ENCODE measurements at places on chromosomes 3 and 15.

DNA sequence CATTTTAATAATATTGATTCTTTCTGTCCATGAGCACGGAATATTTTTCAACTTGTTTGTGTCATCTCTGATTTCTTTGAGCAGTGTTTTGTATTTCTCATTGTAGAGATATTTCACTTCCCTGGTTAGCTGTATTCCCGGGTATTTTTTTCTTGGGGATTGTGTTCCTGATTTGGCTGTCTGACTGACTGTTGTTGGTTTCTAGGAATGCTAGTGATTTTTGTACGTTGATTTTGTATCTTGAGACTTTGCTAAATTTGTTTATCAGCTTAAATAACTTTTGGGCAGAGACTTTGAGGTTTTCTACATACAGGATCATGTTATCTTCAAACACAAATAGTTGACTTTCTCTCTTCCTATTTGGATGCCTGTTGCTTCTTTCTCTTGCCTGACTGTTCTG lies 418.8 kb upstream of the ALCAM start:
- no peak overlapping the region for H3K27ac ChIP-seq
- H3K27me3 ChIP-seq = no peaks in the 10 kb centered on the region
- H3K36me3 ChIP-seq = no peaks in the 10 kb centered on the region
- no peak overlapping the region for H3K4me3 ChIP-seq

DNA sequence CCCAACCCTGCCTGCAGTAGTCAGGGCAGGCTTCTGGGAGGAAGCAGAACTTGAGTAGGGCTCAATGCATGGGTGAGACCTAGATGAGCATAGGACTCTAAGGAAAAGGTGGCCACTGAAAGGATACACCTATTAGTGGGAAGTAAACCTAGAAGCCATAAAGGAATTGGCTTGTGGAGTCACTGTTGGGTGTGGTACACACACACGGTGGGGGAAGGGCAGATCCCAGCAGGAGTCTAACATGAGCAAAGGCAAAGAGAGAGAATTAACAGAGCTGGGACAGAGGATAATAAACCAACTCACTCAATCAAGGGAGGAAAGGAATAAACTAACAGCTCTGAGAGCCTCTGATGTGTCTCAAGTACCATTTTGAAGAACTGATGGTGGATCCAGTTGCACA lies 23.1 kb downstream of the DAPK2 start:
- no peaks in the 10 kb centered on the region for H3K27me3 ChIP-seq
- H3K36me3 ChIP-seq = no peaks in the 10 kb centered on the region
- no peak overlapping the region for H3K27ac ChIP-seq
- H3K4me1 ChIP-seq = peaks cover 5% of the 10 kb centered on the region
- no peak overlapping the region for H3K4me3 ChIP-seq
- DNase-seq = no peak

- H3K27me3 ChIP-seq = no peaks in the 10 kb centered on the region
- peaks cover 26% of the 10 kb centered on the region for H3K4me1 ChIP-seq
- no peak overlapping the region for H3K4me3 ChIP-seq
- DNase-seq = no peak
- no peak overlapping the region for H3K27ac ChIP-seq
Measured at GRCh38 chr3:114624047-114624445, 330.2 kb downstream of the TIGIT start.

DNA sequence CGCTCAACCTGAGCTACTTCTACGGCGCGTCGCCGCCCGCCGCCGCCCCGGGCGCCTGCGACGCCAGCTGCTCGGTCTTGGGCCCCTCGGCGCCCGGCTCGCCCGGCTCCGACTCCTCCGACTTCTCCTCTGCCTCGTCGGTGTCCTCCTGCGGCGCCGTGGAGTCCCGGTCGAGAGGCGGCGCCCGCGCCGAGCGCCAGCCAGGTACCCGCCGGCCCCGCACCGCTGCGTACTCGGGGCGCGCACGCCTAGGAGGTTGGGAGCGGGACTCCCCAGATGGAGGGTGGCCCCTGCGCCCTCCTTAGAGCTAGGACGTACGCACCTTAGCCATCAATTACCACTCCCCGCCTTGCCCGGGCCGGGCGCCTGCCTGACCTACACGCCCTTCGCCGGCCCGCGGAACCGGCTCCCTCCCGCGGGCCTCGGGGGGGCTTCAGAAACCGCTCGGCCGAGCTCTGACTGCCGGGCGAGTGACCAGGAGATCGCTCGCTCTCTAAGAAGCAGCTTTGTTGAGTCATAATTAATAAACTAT lies 466 bp downstream of the NFKBIZ start:
- peaks cover 51% of the 10 kb centered on the region for H3K36me3 ChIP-seq
- peak overlapping the region; percentile 97 for H3K4me3 ChIP-seq
- no peaks in the 10 kb centered on the region for H3K27me3 ChIP-seq
- peak; percentile 75 for DNase-seq
- H3K27ac ChIP-seq = peak overlapping the region; percentile 99
- H3K4me1 ChIP-seq = peaks cover 56% of the 10 kb centered on the region

DNA sequence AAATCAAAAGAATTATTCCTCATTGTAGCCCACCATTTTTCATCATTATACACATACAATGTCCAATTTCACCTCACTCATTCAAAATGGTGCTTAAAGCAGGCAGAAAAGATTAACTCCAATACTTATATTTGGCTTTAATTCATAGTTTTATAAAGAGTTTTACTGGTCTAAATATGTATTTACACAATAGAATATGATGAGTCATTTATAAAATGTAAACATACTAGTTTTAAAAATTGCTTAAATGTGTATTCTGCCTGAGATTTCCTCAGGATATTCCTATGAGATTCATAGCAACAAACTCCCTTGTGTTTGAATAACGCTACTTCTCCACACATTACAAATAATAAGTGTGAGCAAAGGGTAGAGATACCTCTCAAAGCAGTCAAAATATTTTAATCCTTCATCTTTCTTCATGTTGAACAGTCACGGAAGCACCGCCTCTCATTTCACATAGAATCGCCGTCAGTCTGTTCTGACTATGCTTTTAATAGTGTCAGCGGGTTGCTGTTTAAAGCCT lies 75.7 kb upstream of the GBE1 start:
- H3K4me1 ChIP-seq = no peaks in the 10 kb centered on the region

DNA sequence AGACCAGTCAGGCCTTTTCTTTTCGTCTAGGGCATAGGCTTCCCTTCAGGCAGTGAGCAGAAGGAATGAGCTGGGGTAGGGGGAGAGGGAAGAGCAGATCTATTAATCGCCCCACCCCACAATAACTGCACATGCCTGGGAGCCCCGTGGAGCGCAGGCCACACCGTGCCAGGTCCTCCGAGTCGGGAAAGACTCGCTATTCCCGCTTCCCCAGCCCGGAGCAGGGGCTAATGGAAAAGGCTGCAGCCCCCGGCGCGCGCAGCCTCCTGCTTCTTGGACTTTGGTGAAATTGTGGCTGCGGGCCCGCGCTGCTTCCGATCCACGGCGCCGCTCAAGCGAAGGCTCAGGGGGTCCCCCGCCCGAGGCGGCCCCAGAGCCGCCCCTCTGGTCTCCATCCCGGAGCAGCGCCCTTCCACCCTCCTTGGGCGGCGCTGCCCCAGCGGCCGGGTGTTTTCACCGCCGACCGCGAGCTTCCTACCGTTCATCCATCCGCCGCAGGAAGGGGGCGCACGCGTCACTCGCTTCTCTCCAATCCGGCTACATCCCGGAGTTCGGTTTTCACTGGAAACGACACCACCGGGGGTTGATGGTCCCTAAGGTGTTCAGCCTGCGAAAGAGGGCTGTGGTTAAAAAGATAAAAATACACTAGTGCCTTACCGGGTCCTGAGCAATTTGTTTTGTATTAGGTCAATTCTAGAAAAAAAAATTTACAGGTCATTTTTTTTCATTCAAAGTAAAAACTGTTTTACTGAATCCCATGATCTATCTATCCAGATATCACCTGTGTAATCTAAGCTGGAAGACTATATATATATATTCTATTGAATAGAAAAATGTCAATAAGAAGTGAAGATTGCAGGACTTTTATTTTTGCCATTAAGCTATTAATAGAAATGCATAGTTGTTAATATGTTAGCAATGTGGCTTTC lies 4.4 kb upstream of the SYNM start:
- H3K27me3 ChIP-seq = peaks cover 57% of the 10 kb centered on the region
- H3K4me1 ChIP-seq = peaks cover 3% of the 10 kb centered on the region
- H3K36me3 ChIP-seq = no peaks in the 10 kb centered on the region
- H3K27ac ChIP-seq = no peak overlapping the region

DNA sequence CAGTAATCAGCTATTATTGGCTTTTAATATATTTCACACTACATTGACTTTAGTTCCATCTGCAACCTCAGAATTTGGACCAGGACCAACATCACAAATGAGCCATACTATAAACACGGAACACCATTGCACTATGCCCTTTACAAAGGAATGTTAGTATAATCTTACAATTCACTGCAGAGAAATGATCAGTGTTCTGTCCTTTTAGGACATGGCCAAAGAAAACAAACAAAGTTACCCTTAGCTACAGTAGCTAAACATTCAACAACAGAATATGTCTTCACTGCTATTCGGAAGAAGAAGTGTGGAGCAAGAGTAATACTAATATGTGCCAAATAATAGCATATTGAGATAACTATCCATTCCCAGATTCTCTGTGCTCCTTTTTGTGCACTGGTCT lies 90.4 kb downstream of the NAALADL2 start:
- no peak overlapping the region for H3K4me3 ChIP-seq
- no peaks in the 10 kb centered on the region for H3K4me1 ChIP-seq
- H3K27me3 ChIP-seq = no peaks in the 10 kb centered on the region
- no peaks in the 10 kb centered on the region for H3K36me3 ChIP-seq
- DNase-seq = no peak

DNA sequence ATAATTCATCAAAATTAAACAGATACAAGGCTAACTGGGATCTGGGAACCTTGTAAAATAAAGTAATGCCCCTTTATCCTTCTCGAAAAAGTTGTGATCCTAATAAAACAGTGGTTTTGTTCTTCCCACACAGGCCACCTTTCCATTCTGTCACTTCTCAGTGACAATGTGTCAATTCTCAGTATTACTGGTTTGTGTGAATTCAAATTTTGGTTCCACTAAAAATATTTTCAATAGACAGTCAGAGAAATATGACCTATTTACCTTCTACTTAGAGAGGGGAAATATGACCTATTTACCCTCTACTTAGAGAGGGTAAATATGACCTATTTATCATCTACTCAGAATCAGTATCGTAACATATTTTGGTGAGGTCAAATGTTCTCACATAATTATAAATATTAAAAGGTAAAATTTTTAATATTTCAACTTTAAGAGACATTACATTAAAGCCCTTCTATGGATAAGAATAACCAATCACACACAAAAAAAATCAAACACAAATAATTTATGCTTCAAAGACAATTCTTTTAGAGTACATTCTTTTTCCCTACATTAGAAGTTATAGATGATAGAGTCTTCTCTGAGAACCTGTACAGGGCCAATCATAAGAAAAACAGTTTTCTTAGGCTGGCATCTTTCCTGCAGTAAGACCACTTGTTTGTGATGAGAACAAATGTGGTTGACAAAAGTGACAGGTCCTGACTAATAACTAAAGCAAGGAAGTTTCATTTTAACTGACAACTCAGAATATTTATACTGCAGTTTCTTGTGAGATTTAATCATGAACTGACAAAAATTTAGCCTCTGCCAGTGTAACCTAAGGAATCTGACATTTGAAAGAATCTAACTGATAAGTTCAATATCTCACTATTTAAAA lies 323.3 kb downstream of the DIPK2A start:
- DNase-seq = no peak
- H3K27me3 ChIP-seq = no peaks in the 10 kb centered on the region
- no peak overlapping the region for H3K4me3 ChIP-seq
- H3K4me1 ChIP-seq = peaks cover 13% of the 10 kb centered on the region
- H3K36me3 ChIP-seq = no peaks in the 10 kb centered on the region

DNA sequence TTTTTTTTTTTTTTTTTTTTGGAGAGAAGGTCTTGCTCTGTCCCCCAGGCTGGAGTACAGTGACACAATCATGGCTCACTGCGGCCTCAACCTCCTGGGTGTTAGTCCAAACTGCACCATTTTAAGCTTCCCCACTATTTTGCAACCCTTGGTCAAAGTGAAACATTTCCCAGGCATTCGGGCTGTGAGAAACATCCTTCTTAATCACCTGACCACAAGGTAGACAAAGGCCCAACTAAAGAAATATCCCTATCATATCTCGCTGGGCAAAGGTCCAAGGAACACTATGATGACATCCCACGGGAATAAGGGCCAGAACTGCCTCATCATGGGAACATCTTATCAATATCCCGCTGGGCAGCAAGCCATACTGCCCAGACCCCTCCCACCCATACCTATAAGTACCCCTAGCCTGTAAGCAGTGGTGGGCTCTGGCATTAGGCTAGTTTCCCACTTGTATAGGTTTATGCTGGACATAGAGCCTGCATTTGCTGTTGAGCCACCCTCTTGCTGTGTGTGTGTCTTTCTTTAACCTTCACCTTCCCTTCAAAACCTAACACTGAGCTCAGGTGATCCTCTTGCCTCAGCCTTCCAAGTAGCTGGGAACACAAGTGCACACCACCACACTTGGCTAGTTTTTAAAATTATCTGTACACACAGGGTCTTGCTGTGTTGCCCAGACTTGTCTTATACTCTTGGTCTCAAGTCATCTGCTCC lies 95.2 kb downstream of the SEMA5B start:
- no peak overlapping the region for H3K4me3 ChIP-seq
- no peak overlapping the region for H3K27ac ChIP-seq
- DNase-seq = no peak
- H3K36me3 ChIP-seq = no peaks in the 10 kb centered on the region
- no peaks in the 10 kb centered on the region for H3K4me1 ChIP-seq

GRCh38 chr3:129356756-129357425 lies 71.5 kb downstream of the EFCAB12 start:
- H3K4me1 ChIP-seq = no peaks in the 10 kb centered on the region
- no peak overlapping the region for H3K4me3 ChIP-seq
- DNase-seq = no peak

DNA sequence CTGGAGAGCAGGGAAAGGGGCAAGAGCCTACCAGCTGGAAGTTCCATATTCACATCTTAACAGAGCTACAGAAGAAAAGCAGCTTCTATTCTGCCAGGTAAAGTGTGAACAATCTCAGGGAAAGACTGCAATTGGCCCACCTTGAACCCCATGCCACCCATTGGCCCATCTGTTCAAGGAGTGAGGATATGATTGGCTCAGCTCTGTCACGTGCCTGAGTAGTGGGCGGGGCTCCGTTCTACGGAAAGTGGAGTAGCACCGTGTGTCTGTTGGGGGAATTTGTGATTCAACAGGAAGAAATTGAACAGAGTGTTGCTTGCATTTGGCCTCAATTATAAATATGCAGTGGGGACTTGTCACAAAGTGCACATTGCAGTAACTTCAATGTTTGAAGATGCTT lies 81.8 kb downstream of the MINAR1 start:
- H3K27ac ChIP-seq = no peak overlapping the region
- no peaks in the 10 kb centered on the region for H3K4me1 ChIP-seq
- peaks cover 14% of the 10 kb centered on the region for H3K27me3 ChIP-seq
- no peaks in the 10 kb centered on the region for H3K36me3 ChIP-seq
- DNase-seq = no peak
- no peak overlapping the region for H3K4me3 ChIP-seq

- no peak overlapping the region for H3K4me3 ChIP-seq
- H3K27ac ChIP-seq = no peak overlapping the region
- no peaks in the 10 kb centered on the region for H3K4me1 ChIP-seq
- H3K36me3 ChIP-seq = no peaks in the 10 kb centered on the region
Measured at GRCh38 chr15:29924750-29925149, 102.5 kb upstream of the TJP1 start.

DNA sequence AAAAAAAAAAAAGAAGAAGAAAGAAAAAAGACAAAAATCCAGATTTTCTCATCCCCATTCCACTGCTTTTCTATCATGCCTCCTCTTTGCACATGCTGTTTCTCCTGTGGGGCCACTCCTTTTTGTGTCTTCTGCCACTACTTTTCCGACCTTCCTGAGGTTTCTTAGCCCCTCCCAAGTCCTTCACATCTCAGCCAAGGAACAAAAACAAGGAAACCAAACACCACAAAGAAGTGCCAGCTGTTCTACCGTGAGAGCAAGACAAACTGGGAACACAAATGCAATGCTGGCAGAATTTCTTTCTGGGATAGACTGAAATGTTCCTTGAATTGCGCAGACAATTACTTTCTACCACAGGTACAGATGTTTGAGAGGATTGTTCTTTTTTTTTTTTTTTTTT lies 83.2 kb downstream of the MB21D2 start:
- H3K27me3 ChIP-seq = no peaks in the 10 kb centered on the region
- H3K36me3 ChIP-seq = no peaks in the 10 kb centered on the region
- DNase-seq = no peak

Measured in activated T-cell treated with anti-CD3 and anti-CD28 coated beads, Interleukin-2, amount 50 U/mL, for 24 hours (primary cell).